AG09309 (cell line): ENCODE measurements at places on chromosomes 4 and X.

GRCh38 chrX:88977835-88978234 lies 230.8 kb downstream of the CPXCR1 start:
- no peak for DNase-seq

DNA sequence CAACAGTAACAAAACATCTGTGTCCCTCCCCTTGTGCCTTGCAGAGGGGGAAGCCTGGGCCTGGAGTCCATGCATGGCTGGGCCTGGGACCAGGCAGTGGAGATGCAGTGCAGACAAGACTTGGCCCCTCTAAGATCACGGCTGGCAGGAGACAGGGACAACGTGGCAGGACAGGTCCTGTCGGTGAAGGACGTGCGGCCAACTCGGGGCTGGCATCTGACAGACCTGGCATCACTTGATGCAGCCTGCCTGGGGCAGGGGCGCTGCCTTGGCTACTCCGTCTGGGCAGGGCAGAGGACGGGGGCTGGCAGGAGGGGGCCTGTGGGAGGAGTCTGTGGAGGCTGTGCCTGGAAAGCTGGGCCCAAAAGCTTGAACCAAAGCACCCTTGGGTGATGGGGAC lies 112.1 kb downstream of the CPZ start:
- DNase-seq, result no peak

- no peak for DNase-seq
Measured at GRCh38 chr4:48557478-48557877, 67.4 kb downstream of the ZAR1 start.

- no peak for DNase-seq
Measured at GRCh38 chr4:113173126-113173792, 123.8 kb downstream of the ANK2 start.

DNA sequence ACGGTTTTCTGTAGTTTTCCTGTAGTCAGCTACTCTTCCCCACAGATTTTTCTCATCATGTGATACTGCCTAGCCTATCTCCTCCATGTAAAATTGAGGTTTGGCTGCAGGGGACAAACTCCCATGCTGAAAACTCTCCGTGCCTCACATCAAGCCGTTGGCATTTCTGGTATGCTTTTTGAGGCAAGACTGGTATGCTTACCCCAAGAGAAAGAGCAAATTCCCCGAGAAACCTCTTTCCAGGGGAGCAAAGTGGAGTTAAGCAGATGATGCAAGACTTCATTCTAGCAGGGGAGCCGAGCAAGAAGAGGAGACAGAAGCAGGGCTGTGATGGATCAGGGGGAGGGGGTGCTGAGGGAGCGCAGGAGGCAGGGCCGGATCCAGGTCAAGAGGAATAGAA lies 4.8 kb downstream of the SOWAHD start:
- peak; percentile 79 for DNase-seq

- DNase-seq, result no peak
Measured at GRCh38 chrX:29487714-29488113, 727.6 kb upstream of the MAGEB2 start.

DNA sequence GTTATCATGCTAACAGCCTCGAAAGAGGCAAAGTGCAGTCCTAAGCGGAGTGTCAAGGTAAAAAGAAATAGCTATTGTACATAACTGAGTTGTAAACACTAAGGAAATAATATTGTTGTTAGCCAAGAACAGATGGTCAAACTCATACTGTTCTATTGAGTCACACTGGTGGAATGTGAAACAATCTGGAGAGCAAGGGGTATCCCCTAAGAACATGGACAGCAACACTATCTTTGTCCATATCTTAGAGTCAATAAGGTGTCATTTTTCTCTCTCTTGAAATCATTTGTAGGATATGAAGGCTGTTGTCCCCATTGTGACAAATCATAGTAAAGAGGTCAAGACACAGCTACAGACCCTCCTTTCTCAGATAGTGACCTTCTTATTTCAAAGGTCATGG lies 4.5 kb upstream of the PDGFC start:
- DNase-seq, result no peak

- no peak for DNase-seq
Measured at GRCh38 chr4:165612936-165613335, 234.1 kb downstream of the CPE start.

GRCh38 chrX:153061732-153062131 lies 5.5 kb downstream of the PNMA3 start:
- no peak for DNase-seq

GRCh38 chr4:146648461-146648783 lies 9.7 kb downstream of the POU4F2 start:
- DNase-seq, result no peak

DNA sequence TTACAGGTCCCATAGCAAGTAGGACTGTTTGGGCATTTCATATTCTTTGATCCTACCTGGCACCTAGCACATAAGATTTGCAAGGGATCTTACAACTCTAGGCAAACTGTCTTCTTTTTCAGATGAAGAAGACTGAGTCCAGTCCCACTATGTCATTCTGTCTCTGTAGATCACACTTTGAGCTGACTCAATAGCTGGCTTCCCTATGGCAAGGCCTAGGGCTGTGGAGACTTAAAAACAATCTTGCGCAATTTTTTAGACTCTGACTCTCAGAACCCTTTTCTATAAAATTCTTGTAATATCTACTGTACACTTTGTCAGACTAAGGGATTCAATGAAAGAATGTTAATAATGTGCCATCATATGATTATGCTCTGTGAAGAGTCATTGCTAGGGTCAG lies 26.7 kb downstream of the OTC start:
- DNase-seq, result no peak

DNA sequence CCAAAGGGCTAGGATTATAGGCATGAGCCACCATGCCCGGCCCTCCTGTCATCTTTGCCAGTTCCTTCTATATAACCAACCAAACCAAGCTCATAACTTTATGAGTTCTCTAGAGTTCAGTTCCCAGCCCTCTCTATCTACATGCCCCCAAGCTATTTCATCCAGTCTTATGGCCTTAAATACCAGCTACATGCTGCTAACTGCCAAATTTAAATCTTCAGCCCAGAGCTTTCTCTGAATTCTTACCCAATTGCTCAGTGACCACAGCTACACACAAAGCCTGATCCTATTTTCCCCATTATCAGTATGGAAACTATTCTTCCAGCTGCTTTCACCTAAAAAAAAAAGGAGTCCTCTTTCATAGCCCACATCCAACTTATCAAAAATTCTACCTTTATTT lies 23.1 kb downstream of the TMEM184C start:
- peak; percentile 50 for DNase-seq

- no peak for DNase-seq
Measured at GRCh38 chr4:52606726-52607125, 52.4 kb downstream of the USP46 start.

- DNase-seq, result no peak
Measured at GRCh38 chr4:153765894-153766293, 6.1 kb upstream of the RNF175 start.

DNA sequence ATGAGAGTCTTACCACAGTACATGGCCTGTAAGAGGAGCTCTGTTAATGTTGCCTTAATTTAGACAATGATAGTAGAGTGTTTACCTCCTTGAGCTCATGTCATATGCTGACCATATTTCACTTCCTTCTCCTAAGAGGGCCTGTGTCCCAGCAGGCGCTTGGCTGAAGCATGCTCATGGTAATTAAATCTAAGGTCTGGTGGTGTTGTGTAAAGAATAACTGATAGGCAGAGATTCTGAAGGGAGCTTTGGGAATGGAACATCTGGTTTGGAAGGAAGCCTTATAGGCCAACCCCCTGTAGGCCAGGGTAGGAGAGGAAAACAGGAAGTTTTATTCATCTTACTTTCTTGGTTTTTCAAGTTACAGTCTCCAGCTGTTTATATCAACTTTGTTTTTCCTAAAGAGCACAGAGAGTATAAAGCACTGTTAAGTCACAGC lies 300.2 kb downstream of the USP46 start:
- no peak for DNase-seq

- DNase-seq, result no peak
Measured at GRCh38 chrX:132407691-132408090, 81.1 kb downstream of the MBNL3 start.

DNA sequence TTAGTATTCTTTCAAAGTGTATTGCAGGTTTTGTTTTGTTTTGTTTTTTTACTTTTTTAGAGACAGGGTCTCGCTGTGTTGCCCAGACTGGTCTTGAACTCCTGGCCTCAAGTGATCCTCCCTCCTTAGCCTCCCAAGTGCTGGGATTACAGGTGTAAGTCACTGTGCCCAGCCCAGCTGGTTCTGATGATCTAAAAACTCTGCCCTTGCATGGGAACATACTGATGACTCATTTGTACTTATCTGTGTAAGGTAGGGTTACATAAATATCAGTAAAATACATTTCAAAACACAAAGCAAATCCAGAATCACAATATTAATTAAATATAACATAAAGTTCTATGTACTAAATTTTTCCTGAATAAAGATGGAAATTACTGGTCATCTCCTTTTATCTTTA lies 7.4 kb upstream of the SLC9B1 start:
- no peak for DNase-seq

DNA sequence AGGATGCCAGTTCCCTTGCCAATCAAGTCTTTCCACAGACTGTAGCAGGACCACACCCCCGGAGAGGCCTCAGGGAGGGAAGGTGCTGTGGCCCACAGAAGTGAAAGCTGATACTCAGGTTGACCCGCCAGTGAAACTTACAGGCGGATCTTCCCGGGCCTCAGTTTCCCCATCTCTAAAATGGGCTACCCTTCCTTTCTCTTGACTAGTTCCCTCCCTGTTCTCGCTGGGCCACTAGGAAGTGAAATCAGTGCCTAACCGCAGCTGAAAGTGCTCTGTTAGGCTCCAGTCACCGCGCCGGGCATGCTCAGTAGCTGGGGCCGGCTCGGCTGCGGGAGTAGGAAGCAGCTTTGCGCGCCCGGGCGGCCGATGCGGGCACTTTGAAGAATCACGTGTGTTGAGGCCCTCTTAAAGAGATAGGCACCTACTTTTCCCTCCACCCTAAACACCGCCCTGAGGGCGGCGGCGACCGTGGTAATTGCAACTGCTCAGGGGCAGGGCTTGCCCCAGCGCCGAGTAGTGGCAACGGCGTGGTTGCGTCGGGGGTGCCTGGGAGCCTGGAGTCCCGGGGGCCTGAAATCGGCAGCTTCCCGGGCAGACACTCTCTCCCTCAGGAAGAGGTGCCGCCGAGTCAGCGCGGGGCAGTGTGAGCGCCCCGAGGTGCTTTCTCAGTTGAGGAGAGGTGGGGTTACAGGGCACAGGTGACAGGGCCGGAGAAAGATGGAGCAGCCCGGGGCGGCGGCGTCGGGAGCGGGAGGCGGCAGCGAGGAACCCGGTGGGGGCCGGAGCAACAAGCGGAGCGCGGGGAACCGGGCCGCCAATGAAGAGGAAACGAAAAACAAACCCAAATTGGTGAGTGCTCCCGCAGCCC lies at the start of gene DIAPH2:
TSS of gene DIAPH2 (plus strand) at position 504 of the 871 bp plus-strand sequence.
- peak; percentile 31 for DNase-seq

GRCh38 chr4:39620551-39621313 lies 17.9 kb downstream of the SMIM14 start:
- no peak for DNase-seq

GRCh38 chr4:120942776-120943175 lies 20.2 kb upstream of the PRDM5 start:
- DNase-seq, result no peak
